ENCODE measurements at places on chromosomes 5 and 9. TPM values are rescaled to one million over a fixed set of nuclear protein-coding genes. Genes with fewer than 3 reads are reported as not detected.

- H3K27ac ChIP-seq, result no peak overlapping the region
- H3K36me3 ChIP-seq, result peaks cover 25% of the 10 kb centered on the region
- H3K4me1 ChIP-seq, result peaks cover 6% of the 10 kb centered on the region
- DNase-seq, result peak; percentile 18
Measured at GRCh38 chr5:78801413-78801812, 152.8 kb upstream of the LHFPL2 start.

- H3K4me3 ChIP-seq, result no peak overlapping the region
- H3K27me3 ChIP-seq, result no peaks in the 10 kb centered on the region
- DNase-seq, result peak; percentile 20
- no peaks in the 10 kb centered on the region for H3K36me3 ChIP-seq
- peaks cover 10% of the 10 kb centered on the region for H3K4me1 ChIP-seq
Measured at GRCh38 chr5:98309785-98310598, 463.5 kb upstream of the RGMB start.

- H3K4me1 ChIP-seq, result no peaks in the 10 kb centered on the region
- no peak overlapping the region for H3K27ac ChIP-seq
- H3K27me3 ChIP-seq, result no peaks in the 10 kb centered on the region
- no peak overlapping the region for H3K4me3 ChIP-seq
Measured at GRCh38 chr5:72829707-72830106, 13.2 kb downstream of the TNPO1 start.

Gene SPINK7
- total RNA-seq, result not detected

DNA sequence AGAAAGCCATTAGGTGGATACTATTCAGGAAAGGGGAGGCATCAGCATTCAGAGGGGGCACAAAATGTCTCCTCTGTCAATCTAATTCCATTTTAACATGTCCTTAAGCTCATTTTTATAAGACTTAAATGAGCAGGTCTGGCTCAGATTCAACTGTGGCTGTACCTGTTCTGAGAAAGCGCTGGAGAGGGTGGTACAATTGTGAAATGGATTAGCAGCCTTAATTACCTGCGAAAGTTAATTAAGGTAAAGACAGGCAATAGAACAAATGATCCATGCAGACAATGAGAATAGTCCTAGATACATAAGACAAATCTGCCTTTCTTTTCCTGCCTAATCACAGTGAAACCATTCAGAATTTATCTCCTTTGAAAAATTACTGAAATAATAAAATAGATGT, 96.2 kb downstream of the TAF11L14 start:
- H3K4me3 ChIP-seq, result no peak overlapping the region
- H3K27me3 ChIP-seq, result no peaks in the 10 kb centered on the region
- H3K27ac ChIP-seq, result no peak overlapping the region
- DNase-seq, result no peak
- no peaks in the 10 kb centered on the region for H3K36me3 ChIP-seq
- H3K4me1 ChIP-seq, result no peaks in the 10 kb centered on the region

All from activated CD4-positive, alpha-beta memory T cell treated with anti-CD3 and anti-CD28 coated beads, Interleukin-2, amount 10 ng/mL, durations not matched to agents 7 days and 5 days (primary cell).